Eye (tissue), 1 donor: ENCODE measurements at places on chromosomes 5 and 9.

DNA sequence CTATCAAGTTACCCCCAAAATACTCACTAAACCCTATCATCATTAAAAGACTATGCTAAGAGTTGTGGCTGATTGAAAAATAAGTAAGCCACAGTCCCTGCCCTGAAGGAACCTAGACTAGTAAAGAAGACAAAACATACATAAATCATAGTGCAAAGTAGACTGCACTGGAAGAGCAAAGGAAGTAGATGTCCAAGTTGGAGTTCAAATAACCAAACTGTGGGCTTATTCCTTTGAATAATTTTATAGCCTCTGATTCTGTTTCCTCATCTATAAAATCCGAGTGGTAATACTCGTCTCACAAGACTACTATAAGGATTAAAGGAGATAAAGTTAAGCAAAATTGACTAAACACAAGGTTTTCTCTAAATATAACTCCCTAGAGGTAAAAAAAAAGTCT is 140.4 kb downstream of the TLE1 start:
- DNase-seq = no peak

DNA sequence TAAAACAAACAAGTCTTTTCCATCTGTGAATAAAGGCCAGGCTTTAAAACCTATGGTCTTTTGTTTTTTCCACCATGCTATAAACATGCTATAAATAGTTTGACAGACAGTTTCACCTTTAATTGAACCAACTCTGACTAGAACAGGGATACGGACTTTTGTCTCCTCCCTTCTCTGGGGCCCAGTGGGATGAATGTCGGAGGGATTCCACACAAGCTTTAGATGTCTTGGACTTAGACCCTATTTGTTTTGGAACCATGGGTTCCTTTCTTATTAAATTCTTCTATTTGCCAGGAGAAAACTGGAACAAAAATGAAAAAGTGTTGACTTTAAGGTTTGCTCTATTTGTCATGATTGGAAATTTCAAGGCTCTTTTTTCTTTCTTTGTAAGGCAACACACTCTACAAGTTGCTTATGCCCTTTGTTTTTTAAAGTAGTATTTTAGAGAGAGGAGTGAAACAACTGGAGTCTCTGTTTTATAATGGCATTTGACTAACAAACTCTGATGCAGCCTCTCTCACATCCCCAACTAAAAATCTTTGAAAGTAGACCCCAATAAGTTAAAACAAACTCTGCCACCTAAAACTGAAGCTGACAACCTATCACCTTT is 145.3 kb downstream of the MLLT3 start:
- DNase-seq = peak; percentile 65

DNA sequence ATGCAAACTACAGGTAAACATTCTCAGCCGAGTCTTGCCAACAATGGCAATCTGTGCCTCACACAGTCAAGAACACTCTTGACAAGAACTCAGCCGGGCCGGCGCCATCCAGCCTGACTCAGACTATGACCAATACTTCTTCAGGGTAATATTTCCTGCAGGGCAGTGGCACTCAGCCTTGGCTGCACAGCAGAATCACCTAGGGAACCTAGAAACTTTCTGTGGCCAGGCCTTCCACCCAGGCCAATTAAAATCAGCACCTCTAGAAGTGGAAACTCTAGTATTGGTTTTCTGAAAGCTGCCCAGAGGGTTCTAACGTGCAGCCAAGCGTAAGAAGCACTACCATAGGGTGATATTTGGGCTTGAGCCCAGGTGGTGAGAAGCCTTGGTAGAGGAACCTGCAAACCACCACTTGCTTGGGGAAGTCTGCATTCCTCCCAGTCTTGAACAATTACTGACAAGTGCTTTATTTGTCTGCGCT is 120.6 kb downstream of the TTLL11 start:
- peak; percentile 24 for DNase-seq

- no peak for DNase-seq
Observed at GRCh38 chr9:93522736-93523135, 53.6 kb upstream of the PHF2 start.

DNA sequence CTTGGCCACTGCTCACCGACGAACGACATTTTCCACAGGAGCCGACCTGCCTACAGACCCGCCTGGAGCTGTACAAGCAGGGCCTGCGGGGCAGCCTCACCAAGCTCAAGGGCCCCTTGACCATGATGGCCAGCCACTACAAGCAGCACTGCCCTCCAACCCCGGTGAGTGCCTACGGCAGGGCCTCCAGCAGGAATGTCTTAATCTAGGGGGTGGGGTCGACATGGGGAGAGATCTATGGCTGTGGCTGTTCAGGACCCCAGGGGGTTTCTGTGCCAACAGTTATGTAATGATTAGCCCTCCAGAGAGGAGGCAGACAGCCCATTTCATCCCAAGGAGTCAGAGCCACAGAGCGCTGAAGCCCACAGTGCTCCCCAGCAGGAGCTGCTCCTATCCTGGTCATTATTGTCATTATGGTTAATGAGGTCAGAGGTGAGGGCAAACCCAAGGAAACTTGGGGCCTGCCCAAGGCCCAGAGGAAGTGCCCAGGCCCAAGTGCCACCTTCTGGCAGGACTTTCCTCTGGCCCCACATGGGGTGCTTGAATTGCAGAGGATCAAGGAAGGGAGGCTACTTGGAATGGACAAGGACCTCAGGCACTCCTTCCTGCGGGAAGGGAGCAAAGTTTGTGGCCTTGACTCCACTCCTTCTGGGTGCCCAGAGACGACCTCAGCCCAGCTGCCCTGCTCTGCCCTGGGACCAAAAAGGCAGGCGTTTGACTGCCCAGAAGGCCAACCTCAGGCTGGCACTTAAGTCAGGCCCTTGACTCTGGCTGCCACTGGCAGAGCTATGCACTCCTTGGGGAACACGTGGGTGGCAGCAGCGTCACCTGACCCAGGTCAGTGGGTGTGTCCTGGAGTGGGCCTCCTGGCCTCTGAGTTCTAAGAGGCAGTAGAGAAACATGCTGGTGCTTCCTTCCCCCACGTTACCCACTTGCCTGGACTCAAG is 1.5 kb downstream of the CSF2 start:
- DNase-seq = no peak

DNA sequence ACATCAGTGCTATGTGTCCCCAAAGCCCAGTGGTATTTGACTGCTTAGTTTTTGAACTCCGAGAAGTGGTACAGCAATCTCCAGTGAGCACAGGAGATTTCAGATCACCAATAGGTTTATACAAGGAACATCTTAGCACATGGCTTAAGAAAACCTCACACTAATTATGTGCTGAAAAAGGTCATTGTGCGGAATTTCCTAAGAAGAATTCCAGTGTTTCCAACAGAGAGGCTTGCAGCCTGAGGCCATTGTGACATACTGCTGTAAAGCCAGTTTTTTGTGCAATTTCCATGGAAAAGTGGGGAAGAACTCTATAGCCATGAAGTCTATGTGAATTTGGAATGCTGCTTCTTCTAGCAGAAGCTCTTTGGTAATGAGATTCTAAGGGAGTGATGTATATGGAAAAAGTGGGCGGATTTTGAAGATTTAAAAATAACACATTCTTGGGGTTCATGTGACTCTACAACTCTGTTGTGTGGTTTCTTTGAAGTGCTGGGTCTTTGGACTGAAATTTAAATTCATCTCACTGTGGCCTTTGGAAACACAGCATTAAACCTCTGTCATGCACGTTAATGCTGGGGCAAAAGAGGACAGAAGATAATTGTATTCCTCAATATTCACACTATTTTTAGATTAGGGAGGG is 110.5 kb upstream of the CD180 start:
- DNase-seq = no peak

- no peak for DNase-seq
Observed at GRCh38 chr5:55427157-55427556, 107.6 kb downstream of the PLPP1 start.

DNA sequence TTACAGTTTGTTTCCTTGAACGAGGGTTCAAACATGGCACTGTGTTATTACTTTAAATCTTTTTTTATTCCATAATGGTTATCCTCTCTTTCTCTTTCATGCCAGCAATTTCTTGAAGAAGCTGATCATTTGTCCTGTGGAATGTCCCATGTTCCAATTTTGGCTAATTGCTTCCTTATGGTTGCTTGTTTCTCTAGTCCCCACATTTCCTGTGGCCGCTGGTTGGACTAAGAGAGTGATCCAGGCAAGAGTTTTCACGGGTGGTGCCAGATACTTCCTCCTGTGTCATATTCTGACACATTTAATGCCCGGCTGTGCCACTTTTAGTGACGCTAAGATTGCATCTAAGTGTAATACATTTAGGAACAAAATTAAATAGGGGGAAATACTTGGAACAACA is 83.8 kb upstream of the FAM169A start:
- DNase-seq = peak; percentile 7
